Epithelial cell of umbilical artery (primary cell): ENCODE measurements at places on chromosomes 5 and 9. TPM values are rescaled to one million over a fixed set of nuclear protein-coding genes. Genes with fewer than 3 reads are reported as not detected.

The KIF4B gene
- total RNA-seq, result 0.30 and 0.32 TPM in 2 replicates

The ZNF474 gene
- not detected in 2 replicates for total RNA-seq

The PCDHGA5 gene
- total RNA-seq, result 0.30 and 0.32 TPM in 2 replicates

The SIMC1 gene
- 3.2 and 3.6 TPM in 2 replicates for total RNA-seq

The FOXD4 gene
- total RNA-seq, result not detected in 2 replicates

The FBXL7 gene
- 4.0 and 5.2 TPM in 2 replicates for total RNA-seq

The APC gene
- 49.4 and 56.1 TPM in 2 replicates for total RNA-seq

The GMCL2 gene
- not detected in 2 replicates for total RNA-seq

The NEUROG1 gene
- total RNA-seq, result not detected in 2 replicates

The SVEP1 gene
- under 0.01 and 0.30 TPM in 2 replicates for total RNA-seq

The CDH6 gene
- 0.32 and 1.1 TPM in 2 replicates for total RNA-seq
